ENCODE measurements at places on chromosomes 5 and 9. TPM values are rescaled to one million over a fixed set of nuclear protein-coding genes. Genes with fewer than 3 reads are reported as not detected.

Gene TAL2
- 2.2 TPM for polyA plus RNA-seq

Gene IL17B
- 1.4 TPM for polyA plus RNA-seq

Gene WASHC1
- 33.2 TPM for polyA plus RNA-seq

Gene TMEM215
- polyA plus RNA-seq: 0.12 TPM

Gene PCDHB7
- 4.5 TPM for polyA plus RNA-seq

Gene FBP2
- 0.10 TPM for polyA plus RNA-seq

Gene LHX3
- polyA plus RNA-seq: not detected

Gene SHOC1
- 1.5 TPM for polyA plus RNA-seq

Gene TMEM252
- 7.7 TPM for polyA plus RNA-seq

Gene FGFR4
- polyA plus RNA-seq: 66.8 TPM

Gene APBA1
- 17.9 TPM for polyA plus RNA-seq

Gene GPX3
- 1,238 TPM for polyA plus RNA-seq

Gene PCDHGA4
- polyA plus RNA-seq: 2.6 TPM

Gene GADD45G
- 1.7 TPM for polyA plus RNA-seq

Gene ARHGEF37
- polyA plus RNA-seq: 5.3 TPM

Gene PRDM9
- polyA plus RNA-seq: 0.15 TPM

Gene CDH6
- 89.6 TPM for polyA plus RNA-seq

Gene TICAM2
- 2.1 TPM for polyA plus RNA-seq

Gene RPP25L
- 22.5 TPM for polyA plus RNA-seq

Gene PSAT1
- polyA plus RNA-seq: 76.7 TPM

Gene UAP1L1
- 6.9 TPM for polyA plus RNA-seq

Gene ADAMTS13
- polyA plus RNA-seq: 10.9 TPM

Gene SOWAHA
- 4.0 TPM for polyA plus RNA-seq

Gene SV2C
- 0.08 TPM for polyA plus RNA-seq

Gene LCN12
- polyA plus RNA-seq: 20.2 TPM

Gene SURF2
- polyA plus RNA-seq: 17.7 TPM

Gene GABRB2
- polyA plus RNA-seq: 2.5 TPM

Gene N4BP3
- polyA plus RNA-seq: 3.4 TPM

Gene MTAP
- polyA plus RNA-seq: 48.1 TPM

Gene MAP3K1
- polyA plus RNA-seq: 103 TPM

Gene LARP1
- 172 TPM for polyA plus RNA-seq

Gene SLC28A3
- polyA plus RNA-seq: 0.03 TPM

Gene LTC4S
- polyA plus RNA-seq: 1.7 TPM

Gene DMRT3
- polyA plus RNA-seq: 1.5 TPM

Gene CSNK1A1
- polyA plus RNA-seq: 217 TPM

Gene QRFP
- polyA plus RNA-seq: 0.30 TPM

Gene SLC34A3
- polyA plus RNA-seq: 7.4 TPM

Gene NUTM2F
- not detected for polyA plus RNA-seq

Gene UBE2B
- polyA plus RNA-seq: 128 TPM

Gene PFN3
- 2.0 TPM for polyA plus RNA-seq

Gene SUSD3
- 6.9 TPM for polyA plus RNA-seq

Gene FGF18
- 0.25 TPM for polyA plus RNA-seq

Gene OR1Q1
- not detected for polyA plus RNA-seq

All from left kidney (tissue), 8 donors.